ENCODE measurements at places on chromosomes 16 and 17.
A peak's percentile ranks its signal among the peaks of the same experiment; 100 is the strongest.

GRCh38 chr16:22692916-22693637 is 120.9 kb upstream of the HS3ST2 start:
- no peak for DNase-seq

GRCh38 chr17:42019509-42020404 is at the start of gene NKIRAS2:
TSS of gene NKIRAS2 (plus strand) at chr17:42020090. CDS start at chr17:42021578, 1,488 bp downstream.
- DNase-seq = peak; percentile 96

GRCh38 chr16:22815863-22816262 is 1.9 kb downstream of the HS3ST2 start:
- no peak for DNase-seq

- DNase-seq = no peak
Observed at GRCh38 chr17:32926183-32926582, 1.8 kb upstream of the TMEM98 start.
